ENCODE measurements at places on chromosomes 3 and 15. TPM values are rescaled to one million over a fixed set of nuclear protein-coding genes. Genes with fewer than 3 reads are reported as not detected.

The HRG gene
- polyA plus RNA-seq, result not detected

The SAXO2 gene
- 1.0 TPM for polyA plus RNA-seq

- DNase-seq, result no peak
Measured at GRCh38 chr3:173622166-173622565, 224.6 kb downstream of the NLGN1 start.

- DNase-seq, result no peak
Measured at GRCh38 chr3:122825460-122825859, 30.6 kb downstream of the SLC49A4 start.

DNA sequence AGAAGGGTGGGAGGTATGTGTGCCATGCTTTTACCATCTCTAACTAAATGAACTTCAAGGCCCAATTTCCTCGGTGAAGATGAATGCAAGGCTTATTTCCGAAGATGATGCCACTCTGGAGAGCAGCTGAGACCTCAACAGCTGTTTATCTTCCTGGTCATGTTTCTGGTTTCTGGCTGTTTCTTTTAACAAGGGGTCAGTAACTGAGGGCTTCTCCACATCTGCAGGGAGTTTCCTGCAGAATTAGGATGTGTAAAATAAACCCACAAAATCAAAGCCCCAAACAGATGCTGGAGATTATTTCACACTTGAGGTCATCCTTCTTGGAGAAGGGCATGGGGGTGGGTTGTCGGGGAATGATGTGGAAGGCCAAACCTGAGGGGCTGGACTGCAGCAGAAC lies 220.3 kb downstream of the THSD4 start:
- no peak for DNase-seq

DNA sequence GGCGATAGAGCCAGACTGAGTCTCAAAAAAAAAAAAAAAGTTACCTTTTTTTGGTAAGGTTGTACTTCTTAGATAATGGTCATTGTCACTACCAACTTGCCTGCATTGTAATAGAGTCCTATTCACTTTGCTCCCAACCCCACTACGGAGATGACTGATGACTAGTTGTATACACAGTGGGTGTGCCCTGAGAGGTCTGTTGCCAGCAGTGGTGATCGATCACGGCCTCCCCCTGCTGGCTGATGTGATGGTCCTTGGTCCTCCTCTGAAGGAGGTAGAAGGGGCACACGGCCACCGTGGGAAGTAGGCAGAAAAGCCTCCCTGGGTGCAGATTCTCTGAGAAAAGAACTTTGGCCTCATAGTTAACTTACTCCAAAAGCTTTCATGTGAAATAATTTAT lies 10.7 kb downstream of the GCNT3 start:
- DNase-seq, result peak; percentile 15
